Amniotic epithelial cell (primary cell): ENCODE measurements at places on chromosomes 7 and 10.

GRCh38 chr7:31102151-31102972 lies 50.3 kb downstream of the ADCYAP1R1 start:
- DNase-seq = no peak

GRCh38 chr10:22765660-22766547 lies 51.5 kb upstream of the PIP4K2A start:
- DNase-seq = no peak

DNA sequence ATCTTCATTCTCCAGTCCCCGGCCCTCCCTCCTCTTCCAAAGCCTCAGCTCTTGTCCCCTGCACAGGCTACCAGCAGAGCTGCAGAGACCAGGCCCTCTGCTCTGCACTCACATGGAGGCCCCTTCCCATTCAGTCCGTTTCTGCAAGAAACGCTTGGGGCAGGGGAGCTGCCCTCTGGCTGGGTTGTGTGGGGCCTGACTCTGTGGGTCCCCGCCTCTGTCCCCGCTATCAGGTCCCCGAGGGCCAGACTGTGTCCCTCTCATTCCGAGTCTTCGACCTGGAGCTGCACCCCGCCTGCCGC lies 1.5 kb downstream of the PCOLCE start:
- DNase-seq = no peak

DNA sequence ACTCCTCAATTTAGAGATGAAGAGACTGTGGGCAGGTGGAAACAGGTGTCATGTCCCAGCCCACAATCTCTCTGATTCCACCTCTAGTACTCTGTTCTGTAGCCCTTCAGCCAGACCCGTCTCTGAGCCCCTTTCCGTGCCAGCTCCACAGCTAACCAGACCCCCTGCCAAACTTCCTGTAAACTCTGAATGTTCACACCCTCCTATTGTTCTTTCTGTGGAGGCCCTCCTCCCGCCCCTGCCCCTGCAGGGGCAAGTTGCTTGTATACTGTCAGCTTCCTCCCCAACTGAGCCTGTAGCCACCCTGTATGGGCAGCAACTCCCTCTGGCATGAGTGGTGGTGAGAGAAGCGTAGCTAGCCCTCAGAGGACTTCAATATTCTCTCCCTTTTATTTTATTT lies 520.7 kb downstream of the SORCS3 start:
- DNase-seq = no peak

- no peak for DNase-seq
Observed at GRCh38 chr10:47184724-47185330, 115.2 kb upstream of the GDF10 start.

DNA sequence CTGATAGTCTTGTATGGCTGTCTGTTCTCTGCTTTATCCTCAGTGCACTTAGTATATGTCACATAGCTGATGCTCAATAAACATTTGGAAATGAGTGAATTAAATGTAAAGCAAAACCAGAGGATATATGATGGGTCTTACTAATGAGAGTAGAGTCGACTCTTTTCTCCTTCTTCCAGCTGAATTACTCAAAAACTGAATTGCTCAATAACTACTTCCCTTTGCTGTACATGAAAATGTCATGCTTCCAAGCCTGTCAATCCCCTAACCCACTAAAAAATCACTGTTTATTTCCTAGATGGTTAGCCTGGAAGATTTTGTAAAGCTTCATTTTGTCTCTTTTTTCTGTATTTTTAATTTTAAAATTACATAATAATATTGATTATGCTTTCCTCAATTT lies 88.0 kb downstream of the OR13A1 start:
- no peak for DNase-seq

DNA sequence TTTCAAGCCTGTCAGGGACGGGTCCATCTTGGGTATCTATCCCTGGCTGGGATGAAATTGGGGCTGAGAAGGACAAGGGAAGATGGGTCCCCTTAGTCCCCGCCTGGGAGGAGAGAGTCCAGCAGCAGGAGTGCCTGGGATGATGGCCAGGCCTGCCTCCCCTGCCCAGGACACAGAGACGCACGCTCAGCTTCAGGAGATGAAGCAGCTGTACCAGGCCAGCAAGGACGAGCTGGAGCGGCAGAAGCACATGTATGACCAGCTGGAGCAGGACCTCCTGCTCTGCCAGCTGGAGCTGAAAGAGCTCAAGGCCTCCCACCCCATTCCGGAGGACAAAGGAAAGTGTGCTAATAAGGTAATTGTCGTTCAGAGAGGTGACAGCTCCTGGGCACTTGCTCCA lies 15.4 kb downstream of the CCDC136 start:
- DNase-seq = no peak

GRCh38 chr7:153616711-153617325 lies 435.4 kb upstream of the DPP6 start:
- DNase-seq = no peak

GRCh38 chr10:113284635-113285034 lies 268.2 kb upstream of the HABP2 start:
- no peak for DNase-seq

- DNase-seq = no peak
Observed at GRCh38 chr10:82736305-82736704, 861.3 kb downstream of the NRG3 start.

DNA sequence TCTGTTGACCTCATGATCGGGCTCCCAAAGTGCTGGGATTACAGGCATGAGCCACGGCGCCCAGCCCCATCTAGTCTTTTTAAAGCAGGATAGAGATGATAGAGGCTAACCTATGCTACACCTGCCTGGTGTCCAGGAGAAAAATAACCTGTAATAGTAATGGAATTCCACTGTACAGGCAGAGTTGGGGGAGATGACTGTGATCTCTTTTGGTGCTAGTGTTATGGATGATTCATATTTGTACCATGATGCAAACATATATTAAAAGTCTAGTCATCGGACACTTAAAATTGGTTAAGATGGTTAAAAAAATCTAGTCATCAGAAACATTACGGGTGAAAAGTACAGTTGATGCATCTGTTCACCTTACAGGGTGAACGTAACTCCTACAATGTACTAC lies 6.1 kb upstream of the SAR1A start:
- DNase-seq = peak; percentile 12

GRCh38 chr7:137791930-137792329 lies 54.8 kb downstream of the DGKI start:
- DNase-seq = no peak

- DNase-seq = no peak
Observed at GRCh38 chr10:65798133-65798532, 1127.7 kb upstream of the LRRTM3 start.

GRCh38 chr7:916291-916941 lies 38.1 kb downstream of the ADAP1 start:
- DNase-seq = no peak

GRCh38 chr7:71470326-71470725 lies 338.4 kb downstream of the GALNT17 start:
- no peak for DNase-seq

GRCh38 chr10:118939211-118940007 lies 90.1 kb upstream of the NANOS1 start:
- DNase-seq = peak; percentile 61

- no peak for DNase-seq
Observed at GRCh38 chr7:2260820-2261219, 18.8 kb downstream of the NUDT1 start.

- DNase-seq = peak; percentile 32
Observed at GRCh38 chr10:110733218-110733952, 89.2 kb downstream of the RBM20 start.

DNA sequence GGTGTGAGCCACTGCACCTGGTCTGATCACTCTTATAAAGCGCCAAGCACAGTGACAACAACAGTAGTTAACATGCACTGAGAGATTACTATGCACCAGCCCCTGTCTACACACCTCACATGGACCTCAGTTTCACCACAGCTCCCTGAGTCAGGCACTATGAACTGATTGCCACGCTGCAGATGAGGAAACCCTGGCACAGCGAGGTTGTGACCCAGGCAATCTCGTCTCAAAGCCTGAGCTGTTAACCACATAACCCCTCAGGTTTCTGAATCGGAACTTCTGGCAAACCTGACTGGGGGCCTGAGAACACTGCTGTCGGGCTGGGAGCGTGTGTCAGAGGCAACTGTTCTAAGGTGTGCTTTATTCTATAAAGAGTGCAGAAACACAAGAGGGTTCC lies 150.8 kb downstream of the RNF216 start:
- DNase-seq = peak; percentile 80

DNA sequence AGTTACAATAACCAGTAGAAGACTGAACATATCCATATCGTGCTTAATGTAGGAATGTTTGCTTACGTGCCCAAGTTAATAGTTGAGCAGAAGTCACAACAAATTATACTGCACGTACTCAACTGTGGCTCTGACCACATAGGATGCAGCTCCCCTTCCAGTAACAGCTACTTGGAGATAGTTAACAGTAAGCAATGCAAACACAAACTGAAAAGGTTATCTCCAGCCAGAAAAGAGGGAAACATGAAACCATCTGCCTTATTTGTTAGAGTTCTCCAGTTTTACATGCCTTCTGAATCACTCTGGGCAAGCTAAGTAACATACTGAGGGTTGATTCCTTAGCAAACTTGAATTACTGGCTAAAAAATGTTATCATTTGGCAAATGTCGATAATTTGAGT lies 9.8 kb downstream of the DHX32 start:
- DNase-seq = no peak

DNA sequence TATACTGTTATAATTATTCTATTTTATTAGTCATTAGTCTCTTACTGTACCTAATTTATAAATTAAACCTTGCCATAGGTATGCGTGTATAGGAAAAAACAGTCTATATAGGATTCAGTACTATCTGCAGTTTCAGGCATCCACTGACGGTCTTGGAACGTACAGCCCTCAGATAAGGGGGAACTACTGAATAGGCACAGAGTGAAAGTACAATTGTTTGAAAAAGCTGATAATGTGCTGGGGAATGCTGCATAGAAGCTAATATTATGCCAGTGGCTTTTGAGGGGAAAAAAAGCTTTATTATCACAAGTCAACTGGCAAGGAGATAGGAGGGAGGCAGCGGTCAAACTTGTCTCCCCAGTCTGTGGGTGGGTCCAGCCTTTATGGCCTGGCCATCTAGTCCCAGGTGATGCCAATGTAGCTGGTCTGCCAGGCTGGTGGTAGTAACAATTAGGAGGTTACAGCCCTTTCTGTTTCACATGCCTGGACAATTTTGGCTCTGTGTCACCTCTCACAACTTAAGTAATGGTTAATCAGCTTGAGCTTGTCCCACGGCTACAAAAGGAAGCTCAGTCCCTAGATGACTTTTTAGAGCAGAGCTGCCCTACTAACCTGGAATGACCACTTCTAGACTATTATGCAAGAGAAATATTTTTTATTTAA lies 8.3 kb upstream of the FMC1 start:
- no peak for DNase-seq

DNA sequence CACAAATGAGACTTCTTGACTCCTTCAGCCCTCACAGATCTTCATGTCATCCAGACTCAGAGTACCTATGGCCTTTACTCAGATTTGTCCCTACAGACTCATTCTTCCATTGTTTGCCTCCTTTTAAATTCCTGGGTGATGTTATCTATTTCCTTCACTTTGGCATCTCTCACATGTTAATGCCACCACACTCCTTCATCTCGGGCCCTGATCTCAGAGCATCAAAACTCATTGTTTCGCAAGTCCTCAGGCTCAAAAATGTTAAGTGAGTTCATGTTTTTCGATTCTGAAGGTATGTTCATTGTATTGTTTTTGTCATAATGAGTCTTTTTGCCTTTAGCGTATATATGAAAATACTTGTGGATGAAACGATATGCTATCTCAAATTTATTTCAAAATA lies 62.3 kb upstream of the AHR start:
- peak; percentile 17 for DNase-seq

GRCh38 chr7:41882745-41883420 lies 180.0 kb upstream of the INHBA start:
- no peak for DNase-seq

- no peak for DNase-seq
Observed at GRCh38 chr10:89053555-89053954, 63.0 kb downstream of the FAS start.

GRCh38 chr10:132205650-132206376 lies 19.1 kb downstream of the DPYSL4 start:
- DNase-seq = no peak

- peak; percentile 19 for DNase-seq
Observed at GRCh38 chr10:67788028-67788886, 49.7 kb downstream of the DNAJC12 start.
